ENCODE measurements at places on chromosomes 7 and 10.
A peak's percentile ranks its signal among the peaks of the same experiment; 100 is the strongest.

GRCh38 chr7:91457208-91457607 is 193.0 kb downstream of the FZD1 start:
- DNase-seq, result no peak

DNA sequence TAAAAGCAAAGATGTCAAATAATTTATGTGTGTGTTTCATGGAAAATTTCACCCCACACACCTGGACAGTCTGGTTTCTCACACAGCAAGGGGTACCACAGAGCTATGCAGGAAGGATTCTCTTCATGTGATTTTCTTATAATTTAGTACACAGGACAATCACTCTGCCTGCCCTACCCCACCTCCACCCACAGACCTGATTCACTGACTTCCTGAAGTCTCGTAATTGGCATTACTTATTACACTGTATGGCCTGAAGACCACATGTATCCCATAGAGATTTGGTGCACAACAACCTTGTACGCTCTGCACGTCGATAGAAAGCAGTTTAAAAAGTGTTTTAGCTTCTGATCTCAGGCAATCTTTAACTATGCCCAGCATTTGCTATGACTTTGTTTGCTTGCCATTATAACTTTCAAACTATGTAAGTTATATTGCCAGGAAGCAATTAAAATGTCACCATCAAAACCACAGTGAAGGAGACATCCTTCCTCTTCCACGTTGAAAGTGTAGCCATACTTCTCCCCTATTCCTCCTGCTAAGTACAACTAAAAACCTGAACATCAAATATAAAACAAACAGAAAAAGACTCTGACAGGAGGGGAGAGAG is 279.4 kb upstream of the IMMP2L start:
- peak; percentile 76 for DNase-seq

DNA sequence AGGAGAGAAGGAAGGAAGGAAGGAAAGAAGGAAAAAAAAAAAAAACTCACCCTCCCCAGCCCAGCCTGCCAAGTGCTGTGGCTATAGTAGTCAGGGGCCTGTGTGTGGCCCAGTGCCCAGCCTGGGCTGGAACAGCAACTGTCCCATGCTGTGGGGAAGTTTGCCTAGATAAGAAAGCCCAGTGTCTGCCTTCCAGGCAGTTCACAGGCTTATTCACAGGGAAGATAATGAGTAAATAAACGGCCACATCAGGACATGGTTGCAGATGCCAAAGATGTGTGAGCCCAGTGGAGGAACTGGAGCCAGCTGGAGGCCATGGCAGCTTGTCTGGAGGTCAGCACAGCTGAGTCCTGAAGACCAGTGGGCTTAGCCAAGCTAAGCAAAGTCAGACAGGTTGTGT is 132.4 kb upstream of the FOXK1 start:
- DNase-seq, result no peak

DNA sequence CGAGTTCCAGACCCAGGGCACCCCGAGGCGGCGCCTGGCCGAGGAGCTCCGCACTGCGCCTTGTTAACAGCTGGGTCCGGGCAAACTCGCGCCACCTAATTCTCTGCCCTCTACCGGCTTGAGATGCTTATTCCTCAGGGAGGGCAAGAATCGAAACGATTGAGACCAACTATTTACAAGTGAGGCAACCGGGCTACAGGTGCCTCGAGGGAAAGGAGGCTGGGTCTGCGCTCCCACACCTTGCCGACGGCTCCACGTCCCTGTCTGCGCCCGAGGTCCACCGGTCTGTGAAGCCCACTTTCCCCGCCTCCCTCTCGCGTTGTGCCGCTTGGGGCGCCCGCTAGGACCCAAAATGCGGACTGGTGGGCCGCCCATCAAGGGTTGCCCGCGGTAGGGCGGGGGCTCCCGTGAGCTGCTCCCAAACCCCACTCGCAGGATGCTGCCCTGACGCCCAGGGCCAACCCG is 527 bp downstream of the AKR1B1 start:
- DNase-seq, result no peak

GRCh38 chr7:133679977-133680376 is 427.1 kb downstream of the EXOC4 start:
- DNase-seq, result no peak

- DNase-seq, result no peak
Observed at GRCh38 chr7:45349090-45349489, 191.5 kb downstream of the RAMP3 start.

DNA sequence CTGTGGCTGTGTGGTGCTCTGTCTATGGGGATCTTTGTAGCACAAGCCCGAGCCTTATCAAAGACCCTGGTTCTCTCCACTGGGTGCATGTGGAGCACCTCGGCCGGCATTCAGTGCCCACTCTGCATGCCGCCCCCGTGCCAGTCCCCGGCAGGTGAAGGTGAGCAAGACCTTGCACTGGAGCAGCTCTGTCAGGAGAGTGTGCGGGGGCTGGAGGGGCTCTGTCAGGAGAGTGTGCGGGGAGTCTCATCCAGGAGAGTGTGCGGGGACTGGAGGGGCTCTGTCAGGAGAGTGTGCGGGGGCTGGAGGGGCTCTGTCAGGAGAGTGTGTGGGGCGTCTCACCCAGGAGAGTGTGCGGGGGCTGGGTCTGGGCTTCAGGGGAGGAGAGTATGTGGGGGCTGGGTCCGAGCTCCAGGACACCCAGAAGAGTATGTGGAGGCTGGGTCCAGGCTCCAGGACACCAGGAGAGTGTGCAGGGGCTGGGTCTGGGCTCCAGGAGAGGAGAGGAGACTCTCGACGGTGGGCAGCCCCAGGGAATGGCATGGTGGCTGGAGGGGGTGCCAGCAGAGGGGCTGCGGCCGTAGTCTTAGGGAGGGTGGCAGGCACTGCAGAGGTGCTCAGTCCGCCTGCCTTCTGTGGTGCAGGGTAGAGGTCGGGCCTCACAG is 40.8 kb downstream of the INPP5A start:
- no peak for DNase-seq

- no peak for DNase-seq
Observed at GRCh38 chr10:49627038-49627437, 13.2 kb downstream of the CHAT start.

DNA sequence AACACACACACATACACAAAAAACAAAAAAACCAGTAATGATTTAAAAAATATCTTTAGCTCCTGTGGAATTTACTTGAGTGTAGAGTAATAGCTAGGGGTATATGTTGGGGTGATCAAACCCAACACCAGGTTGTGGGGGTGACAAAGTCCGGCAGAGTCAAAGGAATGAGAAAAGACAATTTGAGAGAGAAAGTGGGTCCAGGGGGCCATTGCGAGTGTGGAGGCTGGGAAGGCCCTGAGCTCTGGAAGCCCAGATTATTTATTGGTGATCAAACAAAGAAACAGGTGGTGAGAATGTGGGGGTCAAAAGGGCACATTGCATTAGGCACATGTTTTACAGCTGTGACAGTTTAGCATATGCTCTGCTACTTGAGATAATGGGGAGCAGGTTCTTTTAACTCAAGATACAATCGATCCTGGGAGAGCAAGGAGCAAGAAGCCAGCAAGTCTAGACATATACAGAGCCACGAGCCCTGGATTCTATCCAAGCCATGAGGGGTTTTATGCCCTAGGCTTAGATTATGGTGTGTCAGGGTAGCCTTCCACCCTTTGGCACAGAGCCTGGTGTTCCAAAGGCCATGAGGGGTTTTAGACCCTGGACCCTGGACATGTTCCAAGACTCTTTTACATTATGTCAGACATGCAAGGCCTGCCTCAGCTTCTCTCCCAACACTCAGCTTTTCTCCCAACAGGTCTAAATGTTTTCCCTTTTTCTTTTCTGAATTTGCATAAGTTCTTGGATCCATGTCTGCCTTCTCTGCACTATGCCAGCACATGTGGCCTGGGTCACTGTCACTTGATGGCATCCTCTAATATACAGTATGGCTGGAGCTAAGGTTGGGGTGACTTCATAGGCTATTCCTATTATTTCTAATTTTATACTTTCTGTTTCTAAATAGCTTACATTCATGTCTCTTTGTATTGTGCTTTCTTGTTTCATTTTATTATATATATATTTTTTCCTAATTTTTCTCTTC is 48.6 kb upstream of the MKI67 start:
- DNase-seq, result no peak

DNA sequence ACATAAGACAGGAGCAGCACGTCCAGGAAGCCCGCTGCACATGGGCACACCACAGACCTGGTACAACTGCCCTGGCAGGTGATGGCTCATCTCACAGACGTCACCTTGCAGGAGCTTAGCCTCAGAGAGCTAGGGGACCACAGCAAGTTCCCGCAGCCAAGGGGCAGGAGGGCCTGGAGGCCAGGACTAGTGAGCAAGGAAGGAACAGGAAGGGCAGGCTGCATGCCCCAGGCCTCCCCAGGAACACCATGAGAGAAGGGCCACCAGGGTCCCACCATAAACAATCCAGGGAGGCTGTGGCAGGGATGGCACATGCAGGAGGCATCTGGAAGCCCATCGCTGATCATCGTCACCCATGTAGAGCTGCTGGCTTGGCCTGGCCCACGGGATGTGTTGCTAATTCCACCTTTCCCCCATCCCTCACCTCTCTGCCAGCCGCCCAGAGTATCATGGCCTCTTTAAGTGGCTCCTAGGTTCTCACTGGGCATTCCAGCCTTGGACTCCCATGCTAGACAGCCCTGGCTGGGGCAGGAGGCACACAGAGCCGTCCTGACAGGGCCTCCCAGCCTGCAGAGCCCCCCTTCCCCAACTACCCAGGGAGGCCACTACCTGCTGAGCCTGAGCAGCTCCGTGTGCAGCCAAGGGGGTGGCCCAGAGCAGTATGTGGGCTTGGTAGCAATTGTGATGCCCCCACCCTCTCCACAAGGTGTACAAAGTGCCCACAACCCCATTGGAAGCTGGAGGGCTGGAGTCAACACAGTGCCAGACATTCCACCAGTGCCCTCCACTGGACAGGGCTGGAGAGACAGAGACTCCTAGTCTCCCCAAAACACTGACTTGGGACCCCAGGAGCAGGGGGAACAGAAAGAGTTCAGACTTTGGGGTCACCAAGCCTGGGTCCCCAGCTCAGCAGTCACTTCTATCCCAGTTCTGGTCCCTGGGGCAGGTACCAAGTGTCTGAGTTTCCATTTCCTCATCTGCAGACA is 35.5 kb downstream of the GRID1 start:
- no peak for DNase-seq
